Kidney (tissue), 22 donors: ENCODE measurements at places on chromosomes 12 and 14. TPM values are rescaled to one million over a fixed set of nuclear protein-coding genes. Genes with fewer than 3 reads are reported as not detected.
A peak's percentile ranks its signal among the peaks of the same experiment; 100 is the strongest.

Gene KRT74
- polyA plus RNA-seq, result not detected

Gene MANSC4
- not detected for polyA plus RNA-seq

Gene PLEKHH1
- polyA plus RNA-seq, result 9.1 TPM

Gene MSRB3
- 10.3 TPM for polyA plus RNA-seq

Gene ITGB7
- polyA plus RNA-seq, result 11.0 TPM

Gene MFAP5
- polyA plus RNA-seq, result 0.52 TPM

DNA sequence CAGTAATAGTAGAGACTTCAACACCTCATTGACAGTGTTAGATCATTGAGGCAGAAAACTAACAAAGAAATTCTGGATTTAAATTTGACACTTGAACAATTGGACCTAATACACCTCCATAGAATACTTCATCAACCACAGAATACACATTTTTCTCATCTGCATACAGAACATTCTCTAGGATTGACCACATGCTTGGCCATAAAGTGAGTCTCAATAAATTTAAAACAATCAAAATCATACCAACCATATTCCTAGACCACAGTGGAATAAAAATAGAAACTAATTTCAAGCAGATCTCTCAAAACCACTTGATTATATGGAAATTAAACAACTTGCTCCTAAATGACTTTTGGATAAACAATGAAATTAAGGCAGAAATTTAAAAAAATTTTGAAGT is 82.3 kb downstream of the SLC38A4 start:
- no peaks in the 10 kb centered on the region for H3K4me1 ChIP-seq
- H3K4me3 ChIP-seq, result no peak overlapping the region
- no peak overlapping the region for H3K27ac ChIP-seq
- no peaks in the 10 kb centered on the region for H3K27me3 ChIP-seq
- no peaks in the 10 kb centered on the region for H3K36me3 ChIP-seq

DNA sequence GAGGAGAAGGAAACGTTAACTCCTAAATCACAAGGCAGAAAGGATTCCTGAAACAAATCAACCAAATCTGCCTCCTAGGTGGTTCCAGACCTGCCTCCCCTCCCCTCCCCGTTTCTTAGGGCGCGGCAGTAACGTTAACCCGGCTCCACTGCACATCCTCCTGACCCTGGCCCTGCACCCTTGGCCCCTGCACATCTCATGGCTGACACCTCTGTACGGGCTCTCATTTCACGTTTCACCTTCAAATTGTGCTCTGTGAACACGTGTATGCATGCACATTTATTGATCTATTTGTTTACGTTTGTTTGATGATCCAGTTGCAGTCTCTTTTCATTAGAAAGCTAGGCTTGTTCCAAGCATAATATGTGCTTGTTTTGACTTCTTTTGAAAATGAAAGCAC is 358.1 kb downstream of the ADGRD1 start:
- H3K4me3 ChIP-seq, result no peak overlapping the region
- H3K36me3 ChIP-seq, result no peaks in the 10 kb centered on the region
- H3K27ac ChIP-seq, result no peak overlapping the region
- no peaks in the 10 kb centered on the region for H3K4me1 ChIP-seq
- no peaks in the 10 kb centered on the region for H3K27me3 ChIP-seq

GRCh38 chr14:94054401-94054800 is 26.6 kb downstream of the DDX24 start:
- H3K4me1 ChIP-seq, result peaks cover 18% of the 10 kb centered on the region
- no peak overlapping the region for H3K4me3 ChIP-seq
- peaks cover 54% of the 10 kb centered on the region for H3K36me3 ChIP-seq
- H3K27ac ChIP-seq, result no peak overlapping the region

DNA sequence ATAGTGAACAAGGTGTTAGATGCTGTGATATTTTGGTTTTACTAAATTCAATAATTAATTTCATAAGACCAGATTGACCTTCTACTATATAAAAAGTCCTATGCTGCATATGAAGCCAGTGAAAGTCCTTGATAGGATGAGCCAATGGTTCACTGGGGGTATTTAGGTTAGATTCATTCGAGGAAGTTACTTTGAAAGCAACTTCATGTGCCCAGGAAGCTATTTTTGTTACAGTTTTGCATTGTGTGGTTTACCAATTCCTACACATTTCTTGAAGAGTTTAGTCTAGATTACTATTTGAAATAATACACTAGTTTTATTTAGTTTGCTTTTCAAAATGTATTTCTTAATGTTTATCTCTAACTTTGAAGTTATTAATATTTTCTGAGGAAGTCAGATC is 58.5 kb upstream of the RMST start:
- DNase-seq, result no peak
- H3K4me1 ChIP-seq, result no peaks in the 10 kb centered on the region
- no peak overlapping the region for H3K27ac ChIP-seq
- H3K27me3 ChIP-seq, result no peaks in the 10 kb centered on the region
- no peaks in the 10 kb centered on the region for H3K36me3 ChIP-seq
- no peak overlapping the region for H3K4me3 ChIP-seq

DNA sequence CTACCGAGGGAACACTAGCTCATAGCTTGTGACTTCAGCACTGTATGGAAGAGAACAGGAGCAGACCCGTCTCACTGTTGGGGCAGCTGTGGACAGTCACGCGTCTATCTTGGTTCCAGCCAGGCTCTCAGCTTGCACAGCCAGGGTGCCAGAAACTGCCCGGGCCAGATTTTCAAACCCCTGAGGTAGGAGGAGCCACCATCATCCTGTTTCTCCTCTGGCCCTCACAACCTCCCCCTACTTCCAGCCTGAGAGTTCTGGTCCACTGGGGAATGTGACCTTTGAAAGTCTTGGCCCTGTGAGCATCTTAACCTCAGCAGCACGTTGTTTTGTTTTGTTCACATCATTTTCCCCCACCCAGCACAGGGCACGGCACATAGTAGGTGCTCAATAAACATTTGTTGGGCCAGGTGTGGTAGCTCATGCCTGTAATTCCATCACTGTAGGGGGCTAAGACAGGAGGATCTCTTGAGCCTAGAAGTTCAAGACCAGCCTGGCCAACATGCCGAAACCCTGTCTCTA is 50.4 kb downstream of the PSMA6 start:
- H3K27me3 ChIP-seq, result no peaks in the 10 kb centered on the region
- no peak for DNase-seq
- H3K4me3 ChIP-seq, result no peak overlapping the region
- H3K36me3 ChIP-seq, result no peaks in the 10 kb centered on the region

DNA sequence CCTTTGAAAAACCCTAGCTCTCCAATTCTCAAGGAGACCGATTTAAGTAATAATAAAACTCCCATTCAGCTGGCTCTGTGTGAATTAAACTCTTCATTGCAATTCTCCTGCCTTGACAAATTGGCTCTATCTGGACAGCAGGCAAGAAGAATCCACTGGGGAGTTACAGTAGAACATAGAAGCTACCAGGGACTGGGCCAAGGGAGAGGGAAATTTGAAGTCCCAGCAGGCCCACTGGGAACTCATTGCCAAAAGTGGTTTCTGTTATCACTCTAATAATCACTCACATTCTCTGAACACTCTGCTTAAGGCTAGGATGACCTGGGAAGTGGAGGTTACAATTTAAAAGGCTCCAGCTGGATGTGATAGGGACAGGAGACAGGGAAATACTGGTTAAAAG is 384.5 kb upstream of the CCDC196 start:
- no peak overlapping the region for H3K4me3 ChIP-seq
- no peaks in the 10 kb centered on the region for H3K4me1 ChIP-seq
- H3K27ac ChIP-seq, result no peak overlapping the region
- peak; percentile 9 for DNase-seq

- no peaks in the 10 kb centered on the region for H3K4me1 ChIP-seq
- H3K4me3 ChIP-seq, result no peak overlapping the region
- no peaks in the 10 kb centered on the region for H3K36me3 ChIP-seq
- DNase-seq, result no peak
- H3K27me3 ChIP-seq, result no peaks in the 10 kb centered on the region
- H3K27ac ChIP-seq, result no peak overlapping the region
Observed at GRCh38 chr12:4047421-4047820, 174.2 kb upstream of the PARP11 start.

DNA sequence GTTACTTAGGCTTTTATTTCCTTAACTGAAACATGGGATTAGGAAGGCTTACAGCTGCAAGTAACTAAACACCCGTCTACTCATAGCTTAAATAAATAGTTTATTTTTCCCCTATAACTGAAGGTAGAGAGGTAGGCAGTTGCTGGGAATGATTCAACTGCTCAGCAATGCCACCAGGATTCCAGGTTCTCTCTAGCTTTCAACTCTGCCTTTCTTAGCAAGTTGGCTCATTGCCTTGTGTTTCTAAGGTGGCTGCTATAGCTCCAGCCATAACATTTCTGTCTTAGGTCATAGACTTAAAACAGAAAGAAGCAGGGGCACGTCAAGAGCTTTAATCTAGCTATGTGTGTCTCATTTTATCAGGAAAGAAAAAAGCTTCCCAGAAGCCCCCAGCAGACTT is 103.7 kb upstream of the MDM1 start:
- no peak for DNase-seq
- no peaks in the 10 kb centered on the region for H3K4me1 ChIP-seq
- H3K36me3 ChIP-seq, result no peaks in the 10 kb centered on the region
- no peak overlapping the region for H3K4me3 ChIP-seq

- H3K27me3 ChIP-seq, result no peaks in the 10 kb centered on the region
- peaks cover 55% of the 10 kb centered on the region for H3K4me1 ChIP-seq
- no peaks in the 10 kb centered on the region for H3K36me3 ChIP-seq
Observed at GRCh38 chr14:76920331-76921087, 94.3 kb downstream of the LRRC74A start.

- no peaks in the 10 kb centered on the region for H3K27me3 ChIP-seq
- no peaks in the 10 kb centered on the region for H3K36me3 ChIP-seq
- H3K4me1 ChIP-seq, result no peaks in the 10 kb centered on the region
- H3K4me3 ChIP-seq, result no peak overlapping the region
- no peak overlapping the region for H3K27ac ChIP-seq
Observed at GRCh38 chr14:105864651-105865265, 338.4 kb downstream of the TMEM121 start.

GRCh38 chr12:103944964-103945363 is 14.8 kb downstream of the HSP90B1 start:
- DNase-seq, result no peak
- H3K27me3 ChIP-seq, result no peaks in the 10 kb centered on the region
- peaks cover 27% of the 10 kb centered on the region for H3K36me3 ChIP-seq

DNA sequence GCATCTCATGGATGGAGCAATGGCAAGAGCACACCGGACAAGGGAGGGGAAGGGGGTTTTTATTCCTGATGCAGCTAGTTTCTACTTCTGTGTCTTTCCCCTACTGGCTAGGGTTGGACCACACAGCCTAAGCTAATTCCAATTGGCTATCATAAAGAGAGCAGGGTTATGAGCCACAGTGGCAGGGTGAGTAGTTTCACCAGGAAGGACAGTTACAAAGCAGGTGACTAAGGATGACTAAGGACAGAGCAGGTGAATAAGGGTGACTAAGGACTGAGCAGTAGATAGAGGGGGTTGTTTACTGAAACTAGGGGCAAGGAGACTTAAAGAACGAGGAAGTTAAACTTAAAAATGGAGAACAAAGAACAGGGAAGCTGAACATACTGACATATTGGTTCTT is 321.4 kb upstream of the SEL1L start:
- no peaks in the 10 kb centered on the region for H3K4me1 ChIP-seq
- no peak for DNase-seq
- H3K36me3 ChIP-seq, result no peaks in the 10 kb centered on the region
- H3K4me3 ChIP-seq, result no peak overlapping the region
- no peaks in the 10 kb centered on the region for H3K27me3 ChIP-seq

GRCh38 chr14:72498646-72499045 is 395.3 kb downstream of the DPF3 start:
- no peak overlapping the region for H3K27ac ChIP-seq
- no peaks in the 10 kb centered on the region for H3K4me1 ChIP-seq
- H3K36me3 ChIP-seq, result no peaks in the 10 kb centered on the region
- no peak for DNase-seq
- H3K4me3 ChIP-seq, result no peak overlapping the region
- H3K27me3 ChIP-seq, result no peaks in the 10 kb centered on the region

GRCh38 chr12:110107369-110108281 is 16.5 kb upstream of the IFT81 start:
- peak overlapping the region; percentile 55 for H3K27ac ChIP-seq
- H3K4me1 ChIP-seq, result peaks cover 7% of the 10 kb centered on the region
- no peak overlapping the region for H3K4me3 ChIP-seq

- no peak overlapping the region for H3K4me3 ChIP-seq
- H3K27me3 ChIP-seq, result no peaks in the 10 kb centered on the region
- H3K36me3 ChIP-seq, result no peaks in the 10 kb centered on the region
- DNase-seq, result no peak
Observed at GRCh38 chr14:61477712-61478462, 156.5 kb downstream of the PRKCH start.

- no peaks in the 10 kb centered on the region for H3K27me3 ChIP-seq
- no peaks in the 10 kb centered on the region for H3K4me1 ChIP-seq
- H3K4me3 ChIP-seq, result no peak overlapping the region
- DNase-seq, result no peak
- H3K27ac ChIP-seq, result no peak overlapping the region
- H3K36me3 ChIP-seq, result no peaks in the 10 kb centered on the region
Observed at GRCh38 chr12:84375449-84376170, 537.0 kb downstream of the SLC6A15 start.

DNA sequence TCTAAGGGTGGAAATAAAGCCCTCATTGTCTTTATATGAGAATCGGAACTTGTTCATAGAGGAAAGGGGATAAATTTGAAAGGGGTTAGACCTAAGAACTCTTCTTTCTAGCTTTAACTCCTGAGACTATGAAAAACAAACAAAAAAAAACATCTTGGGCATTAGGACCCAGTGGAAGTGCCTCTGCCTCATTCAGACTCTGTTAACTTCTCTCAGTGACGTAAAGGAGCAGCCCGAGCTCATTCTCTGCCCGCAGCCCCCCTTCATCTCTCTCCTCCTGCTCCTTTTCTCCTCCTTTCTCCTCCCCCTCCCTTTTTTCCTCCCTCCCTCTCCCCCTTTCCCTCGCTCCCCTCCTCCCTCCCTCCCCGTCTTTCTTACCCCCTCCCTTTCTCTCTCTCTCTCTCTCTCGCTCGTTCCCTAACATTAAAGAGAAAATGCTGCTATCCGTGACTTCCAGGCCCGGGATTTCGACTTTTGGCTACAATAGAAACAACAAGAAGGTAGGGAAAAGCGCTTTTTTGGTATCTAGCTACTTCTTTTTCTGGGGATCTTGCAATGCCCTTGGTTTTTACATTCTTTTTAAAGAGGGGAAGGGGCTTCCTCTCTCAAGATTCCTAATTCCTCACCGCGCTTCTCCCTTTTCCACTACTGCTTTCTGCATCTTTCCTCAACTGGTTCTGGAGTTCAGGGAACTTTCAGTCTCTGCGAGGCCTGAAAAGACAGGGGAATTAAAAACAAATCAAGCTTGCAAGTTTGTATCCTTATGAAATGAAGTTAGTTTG is at the start of gene RBMS2:
TSS of gene RBMS2 (plus strand) at position 231 of the 782 bp plus-strand sequence. CDS start at position 435, 204 bp downstream.
- DNase-seq, result peak; percentile 96
- no peaks in the 10 kb centered on the region for H3K27me3 ChIP-seq
- no peaks in the 10 kb centered on the region for H3K36me3 ChIP-seq
- peak within 1 kb of the TSS; percentile 95 for H3K27ac ChIP-seq

- no peaks in the 10 kb centered on the region for H3K27me3 ChIP-seq
- no peaks in the 10 kb centered on the region for H3K36me3 ChIP-seq
- H3K27ac ChIP-seq, result peak overlapping the region; percentile 56
- DNase-seq, result peak; percentile 59
- peak overlapping the region; percentile 88 for H3K4me3 ChIP-seq
Observed at GRCh38 chr12:14367040-14367661, 1.7 kb downstream of the ATF7IP start.

GRCh38 chr12:89551747-89552146 is 25.9 kb upstream of the POC1B start:
- no peaks in the 10 kb centered on the region for H3K27me3 ChIP-seq
- H3K27ac ChIP-seq, result no peak overlapping the region
- H3K4me1 ChIP-seq, result no peaks in the 10 kb centered on the region

GRCh38 chr12:1093166-1093751 is 102.2 kb downstream of the ERC1 start:
- H3K4me1 ChIP-seq, result no peaks in the 10 kb centered on the region
- no peak overlapping the region for H3K27ac ChIP-seq
- H3K4me3 ChIP-seq, result no peak overlapping the region
- no peaks in the 10 kb centered on the region for H3K36me3 ChIP-seq
- no peak for DNase-seq
